Stimulated activated CD4-positive, alpha-beta T cell treated with anti-CD3 and anti-CD28 coated beads, TNF-alpha, amount 100 ng/mL, for 4 hours (primary cell): ENCODE measurements at places on chromosomes 11 and 22.
A peak's percentile ranks its signal among the peaks of the same experiment; 100 is the strongest.

DNA sequence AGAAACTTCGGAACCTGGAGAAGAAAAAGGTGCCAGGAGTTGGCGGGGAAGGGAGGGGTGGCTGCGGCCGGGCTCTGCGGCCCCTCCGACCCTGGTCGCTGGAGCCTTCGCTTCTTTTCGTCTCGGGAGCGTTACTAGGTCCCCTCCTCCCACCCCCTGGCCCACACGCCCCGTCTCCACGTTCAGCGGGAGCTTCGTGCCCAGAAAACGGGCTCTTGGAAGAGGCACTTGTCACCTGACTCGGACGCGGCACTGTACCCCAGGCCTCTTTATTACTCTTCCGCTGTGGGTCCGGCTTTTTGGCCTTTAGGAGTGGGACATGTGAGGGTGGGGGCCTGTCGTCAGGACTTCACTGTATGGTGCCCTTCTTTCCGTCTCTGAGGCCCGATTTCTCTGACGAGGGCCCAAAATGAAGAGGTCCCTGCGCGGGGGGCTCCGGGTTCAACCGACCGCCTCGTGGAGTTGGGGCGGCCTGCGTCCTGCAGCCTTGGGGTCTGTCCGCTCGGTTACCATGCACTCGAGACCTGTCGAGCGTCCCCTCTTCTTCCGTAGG lies 1.2 kb downstream of the CAPRIN1 start:
- DNase-seq = peak; percentile 26

GRCh38 chr11:102377891-102378290 lies 30.9 kb downstream of the BIRC2 start:
- no peak for DNase-seq

GRCh38 chr22:38655519-38656255 lies 505 bp downstream of the FAM227A start:
- DNase-seq = no peak

DNA sequence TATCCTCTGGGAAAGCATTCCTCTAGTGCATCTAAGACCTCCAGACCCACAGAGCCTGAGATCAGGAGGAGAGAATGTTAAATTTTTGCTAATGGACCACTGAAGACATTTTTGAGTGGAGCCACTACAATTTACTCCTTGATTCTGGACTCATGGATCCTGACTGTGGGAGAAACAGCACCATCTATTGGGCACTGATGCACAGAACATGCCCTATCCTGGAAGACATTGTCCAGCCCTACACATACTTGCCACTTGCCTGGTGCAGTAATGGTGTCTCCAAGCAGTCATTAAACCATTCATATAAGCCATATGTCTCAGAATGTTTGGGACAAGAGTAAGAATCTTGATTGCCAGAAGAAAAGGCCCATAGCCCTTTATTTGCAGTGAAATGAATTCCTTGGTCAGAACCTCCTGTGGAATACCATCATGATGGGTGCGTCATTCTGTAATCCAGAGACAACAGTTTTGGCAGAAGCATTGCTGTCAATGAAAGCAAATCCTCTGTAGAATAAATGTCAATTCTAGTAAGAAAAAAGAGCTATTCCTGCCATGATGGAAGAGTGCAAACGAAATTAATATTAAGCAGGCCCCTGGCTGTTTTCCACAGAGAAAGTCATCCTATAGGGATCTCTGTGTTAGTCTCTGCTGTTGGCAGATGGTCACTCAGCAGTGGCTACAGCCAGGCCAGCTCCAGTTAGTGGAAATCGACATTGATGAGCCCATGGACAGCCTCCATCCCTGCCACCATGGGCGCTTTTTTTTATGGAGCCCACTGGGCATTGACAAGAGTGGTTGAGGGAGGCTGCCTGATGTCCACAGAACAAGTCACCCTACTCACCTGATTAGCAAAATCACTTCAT lies 43.5 kb downstream of the GGTLC2 start:
- DNase-seq = no peak

DNA sequence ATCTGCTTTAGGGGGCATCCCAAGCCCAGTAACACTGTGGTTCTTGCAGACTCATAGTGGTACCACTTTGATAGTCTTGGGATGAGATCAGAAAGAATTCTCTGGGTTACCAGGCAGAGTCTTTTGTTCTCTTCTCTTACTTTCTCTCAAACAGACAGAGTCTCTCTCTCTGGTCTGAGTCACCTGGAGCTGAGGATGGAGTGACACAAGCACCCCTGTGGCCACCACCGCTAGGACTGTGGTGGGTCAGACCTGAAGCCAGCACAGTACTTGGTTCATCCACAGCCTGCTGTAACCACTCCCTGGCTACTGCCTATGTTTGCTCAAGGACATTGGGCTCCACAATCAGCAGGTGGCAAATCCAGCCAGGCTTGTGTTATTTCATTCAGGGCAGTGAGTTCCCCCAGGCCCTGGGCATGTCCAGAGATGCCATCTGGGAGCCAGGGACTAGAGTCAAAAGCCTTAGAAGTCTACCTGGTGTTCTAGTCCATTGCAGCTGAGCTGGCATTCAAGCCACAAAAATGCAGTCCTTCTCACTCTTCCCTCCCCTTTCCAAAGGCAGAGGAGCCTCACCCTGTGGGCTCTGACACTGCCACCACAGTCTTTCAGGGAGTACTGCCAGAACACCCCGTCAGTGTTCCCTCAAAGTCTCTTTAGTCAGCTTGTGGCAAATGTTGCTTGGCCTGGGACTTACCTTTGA lies 29.9 kb downstream of the ENDOD1 start:
- no peak for DNase-seq
